ENCODE measurements at places on chromosomes 7 and 10.

- DNase-seq: no peak
Measured at GRCh38 chr7:24779283-24779655, 22.0 kb upstream of the GSDME start.

DNA sequence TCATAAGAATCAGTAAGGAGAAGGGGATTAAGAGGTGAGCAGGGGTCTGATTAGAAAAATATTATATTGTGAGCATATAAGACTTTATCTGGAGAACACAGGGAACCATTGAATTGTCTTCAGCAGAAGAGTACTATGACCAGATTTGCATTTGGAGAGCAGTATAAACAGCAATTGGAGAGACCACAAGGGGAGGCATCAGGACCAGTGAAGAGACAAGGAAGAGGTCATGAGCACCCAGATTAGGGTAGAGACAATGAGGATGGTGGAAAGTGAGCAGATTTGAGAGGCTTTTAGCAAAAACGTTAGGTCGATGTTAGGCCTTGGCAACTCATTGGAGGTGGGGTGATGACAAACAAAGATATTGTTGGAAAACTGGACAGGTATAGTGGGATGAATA, 13.0 kb upstream of the SMIM30 start:
- no peak for DNase-seq

- DNase-seq: no peak
Measured at GRCh38 chr10:110176141-110177030, 31.0 kb upstream of the MXI1 start.

DNA sequence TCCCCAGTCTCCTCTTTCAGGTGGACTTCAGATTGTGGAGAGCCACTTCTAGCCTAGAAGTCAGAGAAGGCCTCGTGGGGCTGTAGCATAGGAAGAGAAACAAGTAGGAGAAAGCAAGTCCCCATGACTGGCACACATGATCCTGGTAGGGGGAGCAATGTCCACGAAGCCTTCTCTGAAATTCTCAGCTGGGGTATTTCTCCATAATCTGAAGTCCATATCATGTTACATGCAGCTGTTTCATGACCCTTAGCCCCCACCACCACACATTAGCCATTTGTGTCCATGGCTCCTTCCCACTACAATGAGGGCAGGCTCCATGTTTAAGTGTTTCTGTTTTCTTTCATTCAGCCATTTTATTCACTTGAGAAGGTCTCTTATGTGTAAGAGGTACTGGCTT, 43.2 kb downstream of the LAMB4 start:
- no peak for DNase-seq

DNA sequence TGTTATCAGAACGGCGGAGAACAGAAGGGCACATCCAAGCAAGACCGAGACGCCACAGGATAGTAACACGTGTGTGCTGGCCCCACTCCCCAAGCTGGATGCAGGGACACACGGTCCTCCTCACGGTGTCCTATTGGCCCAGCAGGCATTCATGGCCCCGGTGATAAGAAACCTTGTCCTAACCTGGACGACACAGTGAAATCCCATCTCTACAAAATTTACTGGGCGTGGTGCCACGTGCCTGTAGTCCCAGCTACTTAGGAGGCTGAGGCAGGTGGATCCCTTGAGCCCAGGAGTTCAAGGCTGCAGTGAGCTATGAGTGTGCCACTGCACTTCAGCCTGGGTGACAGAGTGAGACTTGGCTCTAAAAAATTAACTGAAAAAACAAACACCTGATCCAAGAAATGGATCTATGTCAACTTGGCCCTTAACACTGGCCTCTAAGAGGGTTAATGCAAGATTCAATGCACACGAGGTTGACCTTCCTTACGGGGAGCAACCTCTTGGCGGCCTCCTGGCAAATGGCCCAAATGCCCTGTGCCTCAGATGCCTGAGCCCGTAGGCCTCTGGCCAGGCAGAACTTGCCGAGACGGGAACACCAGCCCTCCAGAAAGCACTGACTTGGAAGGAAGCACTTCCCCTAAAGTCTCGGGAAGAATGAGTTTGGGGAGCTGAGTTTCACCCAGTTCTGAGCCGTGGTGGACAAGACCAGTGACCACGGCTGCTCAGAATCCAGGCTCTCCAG, 72.3 kb downstream of the ZRANB1 start:
- DNase-seq: no peak

DNA sequence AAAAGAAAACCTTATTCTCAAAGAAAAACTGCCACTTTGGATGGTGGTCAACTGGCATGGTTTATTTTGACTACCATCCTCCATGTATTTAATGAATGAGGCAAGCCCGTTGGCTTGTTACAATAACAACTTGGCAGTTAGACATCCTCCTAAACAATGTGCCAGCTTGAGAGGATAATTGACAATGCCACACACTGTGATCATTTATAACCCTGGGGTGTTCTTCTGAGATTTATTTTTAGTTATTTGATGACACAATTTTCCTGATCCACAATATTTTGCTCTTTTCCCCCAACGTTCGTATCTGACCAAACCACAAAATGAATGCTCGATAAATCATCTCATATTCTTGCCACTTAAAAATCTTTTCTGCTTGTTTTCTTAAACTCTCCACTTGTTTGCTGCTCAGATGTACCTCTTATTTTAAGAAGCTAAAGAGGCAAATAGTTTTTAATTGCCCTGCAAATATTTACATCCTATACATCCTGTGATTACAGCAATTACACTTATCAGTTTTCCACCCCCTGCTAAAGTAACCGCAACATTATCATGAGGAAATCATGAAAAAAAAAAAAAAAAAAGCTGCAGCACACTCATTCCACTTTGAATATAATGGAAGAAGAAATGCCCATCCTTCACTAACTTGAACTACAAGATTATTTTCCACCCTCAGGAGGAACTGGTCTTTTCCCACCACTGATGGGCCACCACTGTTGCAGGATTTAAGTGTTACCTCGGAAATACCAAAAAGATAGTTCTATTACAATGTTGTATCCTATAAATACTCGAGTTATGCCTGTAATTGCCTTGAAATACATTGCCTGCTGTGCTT, 119.9 kb downstream of the MBL2 start:
- DNase-seq: no peak
